ENCODE measurements at places on chromosomes 6 and 20. TPM values are rescaled to one million over a fixed set of nuclear protein-coding genes. Genes with fewer than 3 reads are reported as not detected.
A peak's percentile ranks its signal among the peaks of the same experiment; 100 is the strongest.

DNA sequence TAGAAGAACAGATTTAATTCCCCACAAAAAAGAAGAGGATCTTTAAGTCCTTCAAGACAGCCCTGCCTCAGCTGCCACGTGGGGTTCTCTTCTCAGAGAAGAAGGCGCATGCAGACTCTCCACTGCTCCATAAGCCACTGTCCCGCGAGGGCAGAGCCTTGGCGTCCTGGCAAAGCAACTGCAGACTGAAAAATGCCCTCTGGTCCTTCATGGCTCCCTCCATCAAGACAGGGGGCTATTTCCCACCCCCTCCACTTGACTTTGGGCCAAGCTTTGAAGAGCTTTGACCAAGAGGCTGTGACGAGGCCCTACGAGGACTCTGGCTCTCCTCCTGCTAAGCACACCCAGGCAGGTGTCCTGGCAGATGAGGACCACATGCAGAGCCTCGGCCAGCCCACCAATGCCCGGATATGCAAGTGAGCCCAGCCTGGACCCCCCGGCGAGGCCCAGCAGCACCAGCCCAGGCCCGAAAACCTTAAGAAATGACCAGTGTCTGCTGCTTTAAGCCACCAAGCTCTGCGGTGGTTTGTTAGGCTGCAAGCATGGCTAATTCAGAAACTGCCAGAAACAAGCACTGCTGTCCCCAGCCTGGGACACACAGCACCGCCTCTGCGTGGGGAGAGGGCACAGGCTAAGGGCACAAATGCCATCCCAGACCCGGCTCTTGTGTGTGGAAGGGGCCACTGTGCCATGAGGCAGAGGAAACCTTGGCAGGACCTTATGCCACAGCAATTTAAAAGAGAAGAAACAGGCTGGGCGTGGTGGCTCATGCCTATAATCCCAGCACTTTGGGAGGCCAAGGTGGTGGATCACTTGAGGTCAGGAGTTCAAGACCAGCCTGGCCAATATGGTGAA lies 16.1 kb downstream of the GMEB2 start:
- H3K27ac ChIP-seq: no peak overlapping the region
- no peaks in the 10 kb centered on the region for H3K27me3 ChIP-seq
- H3K4me1 ChIP-seq: no peaks in the 10 kb centered on the region
- H3K36me3 ChIP-seq: peaks cover 2% of the 10 kb centered on the region
- no peak for DNase-seq

- no peaks in the 10 kb centered on the region for H3K27me3 ChIP-seq
- peak; percentile 46 for DNase-seq
- no peak overlapping the region for H3K27ac ChIP-seq
- no peak overlapping the region for H3K4me3 ChIP-seq
- H3K4me1 ChIP-seq: peaks cover 2% of the 10 kb centered on the region
Observed at GRCh38 chr6:110232450-110232849, 52.2 kb downstream of the CDC40 start.

LHFPL5 gene
- polyA plus RNA-seq: not detected

GRCh38 chr20:8946036-8946940 lies 122.6 kb upstream of the PLCB4 start:
- no peak overlapping the region for H3K4me3 ChIP-seq
- no peak overlapping the region for H3K27ac ChIP-seq
- DNase-seq: no peak
- H3K36me3 ChIP-seq: no peaks in the 10 kb centered on the region
- no peaks in the 10 kb centered on the region for H3K27me3 ChIP-seq

DNA sequence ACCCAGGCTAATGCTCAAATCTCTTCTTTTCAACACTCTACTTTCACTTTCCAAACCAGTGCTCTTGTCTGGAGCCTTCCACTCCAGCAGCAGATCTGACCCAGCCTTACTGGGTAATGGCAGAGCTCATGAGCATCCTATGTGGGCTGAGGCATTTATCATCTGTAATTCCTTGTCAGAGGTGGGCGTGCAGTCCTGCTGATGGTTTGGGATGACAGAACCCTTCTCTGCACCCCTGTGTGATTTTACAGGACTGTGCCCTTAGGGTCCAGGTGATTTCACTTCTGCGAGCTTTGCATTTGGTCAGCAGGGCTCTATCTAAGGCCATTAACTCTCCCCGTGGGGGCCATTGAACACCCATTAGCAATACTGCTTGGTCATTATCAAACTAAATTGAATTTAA lies 55.4 kb downstream of the LAMA4 start:
- H3K4me3 ChIP-seq: no peak overlapping the region
- H3K27ac ChIP-seq: no peak overlapping the region
- no peak for DNase-seq
- H3K27me3 ChIP-seq: no peaks in the 10 kb centered on the region

GRCh38 chr6:170227996-170228945 lies 62.6 kb downstream of the DLL1 start:
- H3K4me1 ChIP-seq: no peaks in the 10 kb centered on the region
- H3K27ac ChIP-seq: no peak overlapping the region
- DNase-seq: no peak
- no peaks in the 10 kb centered on the region for H3K36me3 ChIP-seq

MCCD1 gene
- not detected for polyA plus RNA-seq

- H3K4me3 ChIP-seq: peak overlapping the region; percentile 7
- peak; percentile 20 for DNase-seq
- H3K27ac ChIP-seq: no peak overlapping the region
Observed at GRCh38 chr6:80725156-80725930, 618.9 kb downstream of the BCKDHB start.

- no peaks in the 10 kb centered on the region for H3K27me3 ChIP-seq
- H3K27ac ChIP-seq: no peak overlapping the region
- H3K4me3 ChIP-seq: no peak overlapping the region
- H3K36me3 ChIP-seq: no peaks in the 10 kb centered on the region
Observed at GRCh38 chr6:170269846-170270541, 20.9 kb downstream of the DLL1 start.

- DNase-seq: no peak
- H3K27me3 ChIP-seq: no peaks in the 10 kb centered on the region
- H3K4me1 ChIP-seq: no peaks in the 10 kb centered on the region
- H3K27ac ChIP-seq: no peak overlapping the region
- no peaks in the 10 kb centered on the region for H3K36me3 ChIP-seq
- no peak overlapping the region for H3K4me3 ChIP-seq
Observed at GRCh38 chr6:134795691-134796090, 154.2 kb downstream of the ALDH8A1 start.

GRCh38 chr20:57688864-57689263 lies 21.0 kb downstream of the PMEPA1 start:
- H3K36me3 ChIP-seq: no peaks in the 10 kb centered on the region
- H3K27ac ChIP-seq: no peak overlapping the region
- no peak overlapping the region for H3K4me3 ChIP-seq
- peaks cover 6% of the 10 kb centered on the region for H3K27me3 ChIP-seq
- H3K4me1 ChIP-seq: no peaks in the 10 kb centered on the region

DNA sequence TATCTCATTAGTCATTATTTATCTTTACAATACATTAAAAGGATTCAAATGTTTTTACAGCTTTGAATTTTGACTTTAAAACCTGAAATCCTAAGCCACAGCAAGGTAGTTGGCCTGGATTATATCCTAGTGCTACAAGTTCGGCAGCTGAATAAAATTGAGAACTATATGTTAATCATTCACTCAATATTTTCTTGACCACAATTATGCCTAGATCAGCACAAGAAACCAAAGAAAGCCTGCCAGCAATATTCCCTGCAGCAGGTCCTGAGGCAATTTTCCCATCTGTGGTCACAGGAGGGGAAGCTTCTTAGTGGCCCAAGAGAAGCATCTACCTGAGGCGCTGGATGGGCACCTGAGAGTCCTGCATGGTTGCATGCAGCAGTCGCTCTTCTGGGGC lies 183.5 kb downstream of the GMDS start:
- H3K4me1 ChIP-seq: no peaks in the 10 kb centered on the region
- H3K27ac ChIP-seq: no peak overlapping the region
- DNase-seq: peak; percentile 61
- no peaks in the 10 kb centered on the region for H3K36me3 ChIP-seq
- no peaks in the 10 kb centered on the region for H3K27me3 ChIP-seq

- H3K4me3 ChIP-seq: no peak overlapping the region
- H3K36me3 ChIP-seq: no peaks in the 10 kb centered on the region
- no peak overlapping the region for H3K27ac ChIP-seq
- DNase-seq: no peak
Observed at GRCh38 chr20:51210084-51210483, 187.2 kb upstream of the KCNG1 start.

- no peaks in the 10 kb centered on the region for H3K36me3 ChIP-seq
- no peaks in the 10 kb centered on the region for H3K27me3 ChIP-seq
- H3K4me1 ChIP-seq: peaks cover 19% of the 10 kb centered on the region
- H3K27ac ChIP-seq: no peak overlapping the region
Observed at GRCh38 chr6:11218102-11218442, 14.4 kb downstream of the NEDD9 start.

DNA sequence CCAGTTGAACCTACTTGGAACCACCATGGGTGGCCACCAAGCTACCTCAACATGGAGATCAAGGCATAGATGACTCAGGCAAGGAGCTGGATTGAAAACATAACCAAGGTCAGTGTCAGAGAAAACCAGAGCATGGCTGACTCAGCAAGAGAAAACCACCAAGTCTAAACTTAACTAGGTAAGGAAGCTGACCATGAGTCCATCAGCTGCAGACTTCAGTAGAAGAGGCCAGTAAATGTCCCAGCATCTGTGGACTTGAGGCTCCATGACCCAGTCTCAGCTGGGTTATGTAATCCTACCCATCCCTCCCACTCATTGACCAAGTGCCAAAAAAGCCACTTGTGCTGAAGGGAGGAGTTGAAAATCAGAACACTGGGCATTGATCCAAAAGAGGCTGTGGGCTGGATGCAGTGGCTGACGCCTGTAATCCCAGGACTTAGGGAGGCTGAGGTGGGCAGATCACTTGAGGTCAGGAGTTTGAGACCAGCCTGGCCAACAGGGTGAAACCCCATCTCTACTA lies 93.7 kb upstream of the CBLN4 start:
- H3K27me3 ChIP-seq: no peaks in the 10 kb centered on the region
- no peaks in the 10 kb centered on the region for H3K4me1 ChIP-seq
- no peak overlapping the region for H3K4me3 ChIP-seq
- no peak overlapping the region for H3K27ac ChIP-seq

ZSCAN9 gene
- 11.3 TPM for polyA plus RNA-seq
